ENCODE measurements at places on chromosomes 4 and X.

DNA sequence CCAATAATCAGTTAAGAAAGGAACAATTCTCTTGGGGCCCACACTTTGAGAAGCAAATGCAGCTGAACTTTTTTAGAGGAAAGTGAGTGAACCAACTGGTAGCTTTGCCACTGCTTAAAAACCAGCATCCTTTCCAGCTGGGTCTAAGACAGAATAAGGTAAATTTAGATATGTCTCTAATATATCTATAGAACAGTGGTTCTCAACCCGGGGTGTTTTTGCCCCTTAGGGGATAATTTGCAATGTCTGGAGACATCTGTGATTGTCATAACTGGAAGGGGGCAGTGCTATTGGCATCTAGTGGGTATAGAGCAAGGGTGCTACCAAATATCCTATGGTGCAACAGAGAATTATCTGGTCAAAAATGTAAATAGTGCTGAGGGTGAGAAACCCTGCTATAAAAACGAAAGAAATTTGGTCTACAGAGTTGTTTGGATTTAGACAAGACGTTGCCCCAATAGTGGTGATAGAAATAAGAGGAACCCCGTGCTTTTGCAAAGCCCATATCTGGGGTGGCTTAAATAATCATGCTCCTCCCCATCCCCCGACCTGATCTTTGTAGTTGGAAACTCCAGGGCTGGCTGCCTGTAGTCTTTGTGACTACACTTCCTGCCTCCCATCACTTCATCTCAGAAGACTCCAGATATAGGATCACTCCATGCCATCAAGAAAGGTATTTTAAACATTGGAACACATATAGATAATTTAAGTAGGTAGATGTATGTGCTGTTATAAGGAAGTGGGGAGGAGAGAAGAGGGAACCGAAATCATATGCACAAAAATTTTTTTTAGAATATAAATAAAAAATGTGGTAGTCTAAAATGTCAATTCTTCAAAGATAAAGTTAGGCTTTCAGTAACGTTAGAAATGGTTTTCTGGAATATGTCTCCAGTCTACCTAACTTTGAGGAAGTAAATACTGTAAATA lies at the start of gene TLR7:
TSS of gene TLR7 (plus strand) at position 622 of the 927 bp plus-strand sequence. CDS start 507 bp downstream, outside the sequence.
- DNase-seq: no peak

- no peak for DNase-seq
Measured at GRCh38 chr4:128675083-128675482, 134.4 kb upstream of the JADE1 start.

DNA sequence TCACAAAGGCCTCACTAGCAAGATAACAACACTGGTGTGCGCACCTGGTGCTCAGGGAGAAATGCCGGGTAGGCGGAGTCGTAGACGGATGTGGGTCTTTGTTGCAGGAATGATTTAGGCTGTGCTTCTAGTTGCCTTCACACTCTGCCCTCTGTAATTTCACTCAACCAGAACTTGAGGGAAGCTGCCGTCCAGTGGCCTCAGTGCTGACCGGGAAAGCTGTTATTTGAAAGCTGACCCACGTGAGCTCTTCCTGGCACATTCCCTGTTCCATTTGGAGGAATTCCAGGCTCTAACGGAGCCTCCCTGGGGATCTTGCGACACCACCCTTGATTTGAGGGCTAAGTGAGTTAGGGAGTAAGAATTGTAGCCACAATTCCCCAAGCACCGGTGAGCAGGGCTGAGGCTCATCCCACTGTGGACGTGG lies 15.9 kb downstream of the SH3TC1 start:
- DNase-seq: peak; percentile 69

DNA sequence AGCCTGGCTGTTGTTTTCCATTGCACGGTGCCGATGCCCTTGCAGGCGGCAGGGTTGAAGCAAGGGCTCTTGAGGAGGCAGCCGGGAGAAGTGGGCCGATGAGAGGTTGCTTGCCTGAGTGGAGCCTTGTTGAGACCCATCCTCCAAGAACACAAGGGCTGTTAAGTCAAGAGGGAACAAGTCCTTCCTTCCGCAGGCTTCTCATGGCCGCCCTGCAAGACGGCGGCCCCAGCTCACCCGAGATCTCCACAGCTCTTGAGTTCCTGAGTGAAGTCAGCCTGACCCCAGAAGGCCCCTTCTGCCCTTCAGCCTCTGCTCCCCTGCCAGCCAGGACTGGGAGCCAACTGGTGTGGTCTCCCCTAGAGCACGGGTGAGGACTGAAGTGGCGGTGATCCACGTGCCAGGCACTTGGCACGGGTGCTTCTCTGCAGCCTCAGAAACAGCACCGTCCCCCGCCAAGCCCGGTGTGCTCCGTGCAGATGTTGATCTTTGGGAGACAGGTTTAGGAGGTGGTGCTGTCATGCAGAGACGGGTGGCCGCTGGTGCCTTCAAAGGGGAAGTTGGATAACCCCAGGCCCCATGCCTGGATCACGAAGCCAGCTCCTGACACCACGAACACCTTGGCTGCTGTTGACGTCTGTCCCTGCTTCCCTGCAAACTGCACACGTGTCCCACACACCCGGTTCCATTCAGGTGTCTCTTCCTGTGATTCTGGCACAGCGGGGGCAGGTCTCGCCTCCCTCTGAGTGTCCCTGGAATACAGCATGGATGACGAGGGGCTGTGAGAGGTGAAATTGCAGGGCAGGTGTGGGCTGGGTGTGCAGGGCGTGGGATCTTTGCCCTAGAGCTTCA lies 164.4 kb upstream of the PSAPL1 start:
- no peak for DNase-seq

GRCh38 chr4:106869551-106869950 lies 166.6 kb downstream of the DKK2 start:
- no peak for DNase-seq

GRCh38 chr4:41410049-41410448 lies 127.9 kb upstream of the LIMCH1 start:
- peak; percentile 38 for DNase-seq

- DNase-seq: no peak
Measured at GRCh38 chr4:101142259-101142658, 205.1 kb downstream of the PPP3CA start.

DNA sequence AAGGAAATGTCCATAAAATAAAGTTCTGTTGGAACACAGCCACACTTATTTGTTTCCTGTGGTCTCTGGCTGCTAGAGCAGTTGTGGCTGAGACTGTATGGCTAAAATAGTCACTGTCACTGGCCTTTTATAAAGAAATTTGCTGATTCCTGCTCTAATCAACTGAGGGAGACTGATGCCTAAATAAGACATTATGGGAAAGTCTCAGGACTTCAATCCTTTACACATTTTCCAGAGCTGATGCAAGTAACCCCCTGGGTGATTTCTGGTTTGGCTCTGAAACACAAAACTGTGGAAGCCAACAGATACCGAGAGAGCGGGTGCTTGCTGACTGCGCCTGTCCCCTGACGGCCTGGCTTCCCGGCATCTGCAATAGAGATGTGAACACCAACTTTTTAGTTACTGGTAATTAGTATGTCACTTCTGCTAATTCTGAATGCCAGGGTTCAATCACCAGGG lies 64.0 kb downstream of the POLR2B start:
- no peak for DNase-seq

DNA sequence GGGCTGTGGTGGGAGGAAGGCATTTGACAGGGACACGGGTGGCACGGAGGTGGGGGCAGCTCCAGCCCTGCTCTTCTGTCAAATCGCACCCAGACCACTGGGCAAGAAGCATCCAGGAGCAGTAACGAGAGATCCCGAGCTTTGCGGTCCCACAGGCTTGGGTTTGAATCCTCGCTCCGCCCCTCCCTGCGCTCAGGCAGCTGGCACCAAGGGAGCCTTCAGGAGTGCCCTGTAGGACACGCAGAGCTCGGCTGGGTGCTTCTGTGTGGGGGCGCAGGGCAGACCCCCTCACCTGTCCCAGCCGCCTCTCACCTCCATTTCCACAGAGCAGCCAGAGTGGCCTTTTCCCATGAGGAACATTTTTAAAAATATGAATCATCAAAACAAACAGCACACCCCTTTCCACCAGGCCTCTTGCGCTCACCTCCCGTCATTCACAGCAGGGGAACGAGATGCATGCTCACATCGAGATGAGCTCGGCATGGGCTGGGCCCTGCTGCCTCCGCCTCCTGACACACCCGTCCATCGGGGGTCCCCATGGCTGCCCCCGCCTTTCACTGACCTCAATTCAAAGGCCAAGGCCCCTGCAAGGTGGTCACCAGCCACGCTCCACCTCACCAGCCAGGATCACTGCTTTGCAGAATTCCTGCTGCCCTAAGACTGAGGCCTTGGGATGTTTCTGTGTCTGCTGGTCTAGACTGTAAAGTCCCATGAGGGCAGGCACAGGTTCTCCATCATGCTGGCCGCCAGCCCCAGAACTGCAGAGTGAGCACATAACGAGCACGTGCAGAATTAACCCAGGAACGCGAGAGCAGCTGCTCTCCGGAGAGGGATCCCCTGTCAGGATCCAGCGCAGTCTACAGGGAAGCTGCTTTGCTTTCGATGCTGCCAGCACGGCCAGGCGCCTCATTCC lies 52.7 kb downstream of the ACOX3 start:
- no peak for DNase-seq

DNA sequence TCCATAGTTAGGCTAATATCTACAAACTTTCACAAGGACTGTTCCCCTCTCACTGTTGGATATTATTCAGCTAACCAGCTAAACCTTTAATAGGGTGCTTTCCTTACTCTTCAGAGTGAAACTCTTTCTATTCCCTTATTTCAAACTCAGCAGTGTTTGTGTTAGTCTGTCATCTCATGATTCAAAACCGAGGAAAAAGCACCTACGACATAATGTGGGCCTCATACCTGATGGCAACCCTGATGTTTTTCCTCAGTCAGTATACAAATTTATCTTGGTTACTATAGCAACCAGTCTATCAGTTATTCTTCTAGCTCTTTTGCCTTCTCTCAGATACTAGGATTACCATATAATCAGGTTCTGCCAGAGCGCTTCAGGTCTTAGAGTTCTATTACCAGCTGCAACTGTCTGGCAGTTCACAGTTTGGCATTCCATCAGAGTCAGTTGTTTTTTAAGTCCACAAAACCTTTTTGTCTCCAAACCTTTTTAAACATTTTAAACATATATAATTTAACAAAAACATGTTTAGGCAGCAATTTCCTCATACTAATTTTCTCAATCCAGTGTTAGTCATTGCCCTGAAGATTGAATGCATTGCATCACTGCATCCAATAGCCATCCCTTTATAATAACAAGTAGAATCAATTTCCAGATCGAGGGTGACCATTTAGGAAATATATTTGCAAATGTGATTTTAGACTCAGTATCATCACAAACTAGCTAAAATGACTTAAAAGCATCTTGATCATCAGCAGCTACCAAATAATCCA lies 7.4 kb downstream of the WDR44 start:
- DNase-seq: peak; percentile 6

GRCh38 chr4:33924239-33924638 lies 2320.1 kb downstream of the ARAP2 start:
- peak; percentile 71 for DNase-seq

DNA sequence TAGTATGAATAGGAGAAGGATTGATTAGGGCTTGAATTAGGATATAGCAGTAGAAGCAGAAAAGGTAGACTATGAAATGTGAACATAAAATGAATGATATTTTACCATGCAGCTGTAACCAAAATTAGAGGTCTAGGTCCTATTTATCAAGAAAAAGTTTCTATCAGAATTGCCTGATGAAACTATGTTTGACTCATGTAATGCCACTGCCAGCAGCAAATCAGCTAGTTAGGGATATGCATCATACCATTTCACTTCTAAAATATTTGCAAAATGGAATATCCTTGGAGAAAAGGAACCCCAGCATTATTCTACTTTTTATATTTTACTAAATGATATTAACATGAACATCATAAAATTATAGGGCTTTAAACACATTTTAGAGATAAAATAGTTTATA lies 188.4 kb downstream of the WDFY3 start:
- DNase-seq: no peak

- no peak for DNase-seq
Measured at GRCh38 chr4:6769233-6769988, 13.1 kb upstream of the KIAA0232 start.

DNA sequence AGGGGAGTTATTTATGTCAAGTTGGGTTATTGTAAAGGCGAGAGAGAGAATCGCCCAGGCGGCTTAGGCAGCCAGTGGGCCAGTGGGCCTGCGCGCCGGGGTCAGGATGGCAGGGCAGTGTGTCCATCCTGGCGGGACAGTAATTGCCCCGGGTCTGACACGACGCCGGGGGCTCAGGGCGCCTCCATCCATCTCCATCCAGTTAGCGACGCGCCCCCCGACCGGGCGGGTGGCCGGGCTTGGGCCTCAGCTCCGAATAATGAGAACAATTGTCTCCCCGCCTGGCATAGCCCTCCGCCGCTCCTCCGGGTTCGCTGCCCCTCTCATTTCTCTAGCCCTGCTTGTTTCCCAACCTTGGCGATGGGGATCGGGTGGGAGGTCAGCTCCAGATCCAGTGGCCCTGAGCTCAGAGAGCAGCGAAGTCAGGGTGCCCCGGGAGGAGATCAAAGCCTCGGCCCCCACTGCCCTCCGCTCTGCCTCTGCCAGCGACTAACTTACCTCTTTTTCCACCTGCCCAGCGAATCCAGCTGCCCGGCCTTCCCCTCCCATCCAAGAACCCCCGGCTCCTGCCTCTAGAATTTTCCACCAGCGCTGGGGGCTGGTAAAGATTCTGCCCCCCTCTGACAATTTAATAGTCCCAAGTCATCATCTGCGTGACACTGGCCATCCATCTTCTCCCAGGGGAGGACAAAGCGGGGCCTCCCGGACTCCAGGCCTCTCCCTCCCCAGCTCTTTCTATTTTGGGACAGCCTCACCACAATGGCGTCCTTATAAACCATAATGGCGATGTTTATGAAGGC lies 56.9 kb upstream of the TMEM33 start:
- DNase-seq: no peak

DNA sequence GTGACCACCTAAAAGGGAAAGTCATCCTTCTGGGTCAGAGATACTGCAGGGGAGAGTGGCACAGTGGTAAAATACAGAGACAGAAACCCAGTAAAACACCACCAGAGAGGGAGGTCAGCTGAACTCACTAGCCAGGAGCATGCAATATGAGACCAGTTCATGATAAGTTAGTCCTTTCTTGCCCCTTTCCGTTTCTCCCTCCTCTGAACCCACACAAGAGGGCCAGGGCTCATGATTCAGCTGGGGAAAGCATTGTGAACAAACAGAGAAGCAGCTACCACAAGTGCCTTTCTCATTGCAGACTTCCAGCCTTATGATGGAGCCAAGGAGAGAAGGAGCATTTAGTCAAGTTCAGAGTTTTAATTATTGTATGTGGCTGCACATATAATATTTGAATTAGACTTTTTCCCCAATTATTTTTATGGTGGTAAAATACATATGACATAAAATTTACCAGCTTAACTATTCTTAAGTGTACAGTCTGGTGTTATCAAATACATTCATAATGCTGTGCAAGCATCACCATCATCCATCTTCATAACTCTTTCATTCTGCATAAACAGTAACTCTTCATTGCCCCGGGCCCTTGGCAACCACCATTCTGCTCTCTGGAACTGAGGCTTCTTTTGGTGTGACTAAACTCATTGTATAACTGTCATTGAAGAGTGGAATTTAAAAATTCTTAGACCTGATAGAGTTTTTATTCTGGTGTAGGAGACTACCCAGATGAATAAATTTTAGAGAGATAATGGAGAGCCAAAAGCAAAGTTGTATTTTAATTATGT lies 114.6 kb downstream of the DDIT4L start:
- DNase-seq: no peak

Data from kidney tubule cell (primary cell).